Hindlimb muscle (tissue), 1 donor: ENCODE measurements at places on chromosomes 1 and 21. TPM values are rescaled to one million over a fixed set of nuclear protein-coding genes. Genes with fewer than 3 reads are reported as not detected.

Gene CYYR1
- 16.7 TPM for polyA plus RNA-seq

Gene AK5
- 6.6 TPM for polyA plus RNA-seq

Gene HUNK
- 6.3 TPM for polyA plus RNA-seq

Gene FMO3
- polyA plus RNA-seq = 0.35 TPM

Gene SUMO3
- 61.7 TPM for polyA plus RNA-seq

Gene PTPRF
- polyA plus RNA-seq = 29.2 TPM

Gene WDTC1
- 33.4 TPM for polyA plus RNA-seq

Gene EDARADD
- polyA plus RNA-seq = 0.19 TPM

Gene LCE3E
- not detected for polyA plus RNA-seq

Gene SMIM11
- 5.3 TPM for polyA plus RNA-seq

Gene G0S2
- polyA plus RNA-seq = 12.3 TPM
